Astrocyte of the hippocampus (primary cell): ENCODE measurements at places on chromosomes 7 and 10.
A peak's percentile ranks its signal among the peaks of the same experiment; 100 is the strongest.

DNA sequence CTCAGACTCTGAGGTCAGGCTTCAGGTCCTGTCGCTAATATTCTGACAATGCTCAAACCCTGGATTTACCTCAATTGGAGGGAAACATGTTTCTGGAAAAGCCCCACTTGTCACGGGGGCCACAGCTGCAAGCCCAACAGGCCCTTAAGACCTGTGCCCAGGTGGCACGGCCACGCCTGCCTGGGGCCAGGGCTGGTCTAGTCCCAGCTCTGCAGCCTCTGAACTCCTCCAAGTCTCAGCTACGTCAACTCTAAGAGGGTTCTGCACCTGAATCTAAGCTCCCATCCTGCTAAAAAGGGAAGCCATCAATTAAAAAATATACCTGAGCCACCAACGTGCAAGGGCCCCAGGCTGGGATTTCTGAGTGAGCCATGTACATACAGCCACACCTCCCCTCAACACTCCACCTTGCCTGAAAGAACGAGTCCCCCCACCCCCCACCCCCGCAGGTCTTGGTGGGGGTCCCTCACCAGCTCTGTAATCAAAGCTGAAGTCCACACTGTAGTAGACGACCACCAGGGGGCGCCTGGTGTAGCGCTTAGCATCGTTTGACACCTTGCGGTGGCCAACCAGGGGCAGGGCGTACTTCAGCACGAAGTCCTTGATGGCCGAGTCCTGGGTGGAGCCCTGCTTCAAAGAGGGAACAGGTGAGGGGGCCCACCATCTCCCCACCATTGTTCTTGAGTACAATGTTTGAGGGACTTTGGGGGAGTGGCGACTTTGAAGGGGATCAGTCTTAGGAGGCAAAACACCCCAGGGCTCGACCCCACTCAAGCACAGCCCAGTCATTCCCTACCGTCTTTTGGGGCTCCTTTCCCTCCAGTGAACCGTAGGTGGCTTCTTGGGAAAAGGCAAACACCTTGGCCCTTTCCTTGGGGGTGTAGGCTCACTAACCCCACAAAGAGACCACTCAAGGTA lies 22.6 kb downstream of the PDIA4 start:
- DNase-seq = peak; percentile 77

GRCh38 chr10:95881316-95881715 lies 26.5 kb upstream of the CC2D2B start:
- no peak for DNase-seq

DNA sequence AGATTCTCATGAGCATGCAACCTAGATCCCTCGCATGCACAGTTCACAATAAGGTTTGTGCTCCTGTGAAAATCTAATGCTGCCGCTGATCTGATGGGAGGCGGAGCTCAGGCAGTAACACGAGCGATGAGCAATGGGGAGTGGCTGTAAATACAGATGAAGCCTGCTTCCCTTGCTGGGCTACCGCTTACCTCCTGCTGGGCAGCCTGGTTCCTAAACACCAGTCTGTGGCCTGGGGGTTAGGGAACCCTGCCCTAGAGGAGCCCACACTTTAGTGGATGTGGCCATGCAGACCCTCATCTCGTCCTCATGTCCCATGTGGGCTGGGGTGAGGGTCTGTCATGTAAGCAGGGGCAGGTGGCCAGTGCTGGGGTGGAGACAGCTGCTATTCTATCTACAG lies 417.6 kb downstream of the GLRX3 start:
- DNase-seq = no peak

- DNase-seq = no peak
Observed at GRCh38 chr7:68422281-68422680, 1176.0 kb upstream of the AUTS2 start.

GRCh38 chr10:66843396-66843795 lies 82.4 kb upstream of the LRRTM3 start:
- no peak for DNase-seq

DNA sequence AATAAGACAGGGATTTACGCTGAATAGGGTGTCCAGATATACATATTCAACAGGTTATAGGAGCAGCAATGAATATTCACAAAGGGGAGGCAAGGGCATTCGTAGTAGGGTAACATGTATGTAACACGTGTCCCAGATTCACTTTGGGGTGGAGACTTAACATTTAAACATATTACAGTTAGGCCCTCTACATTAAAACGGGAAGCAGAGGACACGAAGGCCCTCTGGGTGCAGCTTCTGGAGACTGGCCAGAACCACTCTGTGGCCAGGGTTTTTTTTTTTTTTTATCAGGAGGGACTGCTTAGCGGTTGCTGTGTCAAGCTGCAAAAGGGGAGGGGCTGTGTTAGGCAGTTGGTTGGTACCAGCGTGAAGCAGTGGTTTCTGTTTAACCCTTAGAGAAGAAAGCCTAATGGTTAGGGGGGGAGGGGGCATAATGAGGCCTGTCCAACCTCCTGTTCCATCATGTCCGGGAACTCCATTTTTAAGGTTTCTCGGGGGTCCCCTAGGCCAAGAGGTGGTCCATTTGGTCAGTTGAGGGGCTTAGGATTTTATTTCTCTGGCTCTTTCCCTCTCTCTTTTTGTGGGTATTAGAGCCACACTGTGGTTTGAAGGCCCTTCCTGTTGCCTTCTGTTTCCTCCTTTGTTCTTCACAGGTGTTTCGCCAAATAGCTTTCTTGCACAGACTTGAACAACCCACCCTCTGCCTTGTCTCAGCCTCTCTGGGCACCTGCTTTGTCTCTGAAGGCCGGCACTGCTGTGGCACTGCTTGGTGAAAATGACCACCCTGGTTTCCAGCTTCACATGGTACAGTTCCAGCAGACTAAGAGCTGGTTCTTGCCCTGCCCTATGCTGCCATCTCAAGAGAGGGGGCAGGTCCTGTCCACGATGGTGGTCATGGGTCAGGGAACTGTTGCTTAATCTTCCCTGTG lies 26.4 kb downstream of the PRF1 start:
- DNase-seq = peak; percentile 88

- DNase-seq = no peak
Observed at GRCh38 chr7:41130561-41131236, 572.2 kb downstream of the INHBA start.

- no peak for DNase-seq
Observed at GRCh38 chr10:124614003-124614659, 130.0 kb downstream of the FAM53B start.

- DNase-seq = no peak
Observed at GRCh38 chr7:15389073-15389472, 172.7 kb downstream of the AGMO start.

DNA sequence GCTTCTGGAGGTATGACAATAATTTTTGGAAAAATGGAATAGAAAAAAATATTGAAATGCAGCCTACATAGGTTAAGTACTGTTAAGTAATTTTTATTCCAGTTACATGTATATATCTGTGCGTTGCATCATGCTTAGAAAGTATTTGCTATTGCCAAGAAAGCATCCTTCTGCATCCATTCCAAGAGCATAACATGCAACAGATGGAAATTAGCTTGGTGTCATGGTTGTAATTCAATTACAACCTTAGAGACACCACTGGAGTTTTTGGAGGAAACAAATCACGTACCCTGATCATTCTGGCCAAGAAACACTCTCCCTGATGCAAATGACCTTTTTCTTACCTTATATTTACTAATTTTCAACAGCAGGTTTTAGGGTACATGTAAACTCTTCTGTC lies 1.7 kb downstream of the AKR1B1 start:
- DNase-seq = no peak

- no peak for DNase-seq
Observed at GRCh38 chr10:87504307-87504639, 420 bp upstream of the MINPP1 start.

GRCh38 chr10:1074748-1075308 lies 18.6 kb downstream of the WDR37 start:
- DNase-seq = no peak

DNA sequence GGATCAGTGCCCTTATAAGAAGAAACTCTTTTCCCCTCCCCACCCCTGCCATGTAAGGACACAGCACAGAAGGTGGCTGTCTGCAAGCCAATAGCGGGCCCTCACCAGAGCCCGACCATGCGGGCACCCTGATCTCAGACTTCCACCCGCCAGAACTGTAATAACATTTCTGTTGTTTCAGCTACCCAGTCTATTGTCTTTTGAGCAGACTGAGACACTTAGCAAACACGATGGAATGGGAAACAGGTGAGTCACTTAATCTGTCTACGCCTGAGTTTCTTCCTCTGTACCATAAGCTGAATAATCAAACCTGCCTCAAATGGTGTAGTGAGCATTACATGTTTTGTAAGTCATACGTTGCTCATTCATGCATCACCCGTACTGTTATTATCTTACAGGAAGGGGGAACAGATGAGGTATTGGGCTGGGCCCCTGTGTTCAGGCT lies 58.2 kb downstream of the STRA8 start:
- DNase-seq = peak; percentile 76

DNA sequence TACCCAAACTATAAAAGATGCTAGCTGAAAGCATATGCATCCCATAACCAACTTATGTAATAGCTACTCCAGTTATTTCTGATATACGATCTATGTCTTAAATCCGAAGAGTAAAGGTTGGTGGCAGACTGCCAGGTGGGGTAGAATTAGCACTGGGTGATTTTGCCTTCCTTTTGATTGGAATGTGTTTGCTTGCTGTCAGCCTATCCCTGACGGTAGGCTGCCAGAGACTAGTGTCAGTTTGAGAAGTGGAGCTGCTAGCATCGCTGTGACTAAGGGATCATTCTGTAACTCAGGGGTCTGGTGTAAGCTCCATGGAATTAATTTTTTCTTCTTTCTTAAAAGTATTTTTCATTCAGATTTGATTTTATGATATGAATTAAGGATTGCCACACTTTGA lies 9.5 kb upstream of the SEM1 start:
- DNase-seq = no peak

DNA sequence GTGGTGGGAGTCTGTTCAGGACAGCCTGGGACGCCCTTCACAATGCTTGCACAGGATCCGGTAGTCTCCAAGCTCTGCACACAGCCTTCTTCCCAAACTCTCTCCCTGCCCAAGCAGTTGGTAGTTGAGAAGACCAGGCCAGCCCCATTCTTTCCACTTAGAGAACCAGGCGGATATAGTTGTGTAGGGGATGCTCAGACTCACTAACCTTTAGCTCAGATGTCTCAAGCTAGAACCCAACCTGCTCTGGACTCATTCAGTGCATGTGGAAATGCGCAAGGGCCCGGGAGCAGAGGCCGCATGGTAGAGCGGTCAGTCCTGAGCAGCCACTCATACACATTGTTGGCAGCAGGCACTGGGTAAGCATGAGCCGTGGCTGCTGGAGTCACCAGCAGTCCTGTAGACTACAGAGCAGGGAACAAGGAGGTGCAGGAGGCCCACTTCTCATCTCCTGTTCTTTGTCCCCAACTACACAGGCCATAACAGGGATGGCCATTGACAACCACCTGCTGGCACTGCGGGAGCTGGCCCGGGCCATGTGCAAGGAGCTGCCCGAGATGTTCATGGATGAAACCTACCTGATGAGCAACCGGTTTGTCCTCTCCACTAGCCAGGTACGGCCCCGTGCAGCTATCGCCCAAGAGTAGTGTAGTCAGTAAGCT lies 17.2 kb upstream of the C10orf53 start:
- DNase-seq = no peak

- peak; percentile 96 for DNase-seq
Observed at GRCh38 chr7:99860281-99861127, 16.3 kb downstream of the OR2AE1 start.

GRCh38 chr10:10860455-10860976 lies 157.2 kb upstream of the CELF2 start:
- DNase-seq = no peak

DNA sequence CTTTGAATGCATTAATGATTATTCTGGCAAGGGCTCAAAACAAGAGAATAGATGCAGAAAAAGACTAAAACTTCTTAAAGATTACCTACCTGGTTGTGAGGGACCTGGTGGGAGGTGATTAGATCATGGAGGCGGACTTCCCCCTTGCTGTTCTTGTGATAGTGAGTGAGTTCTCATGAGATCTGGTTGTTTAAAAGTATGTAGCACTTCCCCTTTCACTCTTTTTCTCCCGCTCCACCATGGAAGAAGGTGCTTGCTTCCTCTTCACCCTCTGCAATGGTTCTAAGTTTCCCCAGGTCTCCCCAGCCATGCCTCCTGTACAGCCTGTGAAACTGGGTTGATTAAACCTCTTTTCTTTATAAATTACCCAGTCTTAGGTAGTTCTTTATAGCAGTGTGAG lies 226.6 kb downstream of the ARHGAP12 start:
- DNase-seq = no peak

- DNase-seq = no peak
Observed at GRCh38 chr7:105250239-105250638, 138.5 kb downstream of the SRPK2 start.

DNA sequence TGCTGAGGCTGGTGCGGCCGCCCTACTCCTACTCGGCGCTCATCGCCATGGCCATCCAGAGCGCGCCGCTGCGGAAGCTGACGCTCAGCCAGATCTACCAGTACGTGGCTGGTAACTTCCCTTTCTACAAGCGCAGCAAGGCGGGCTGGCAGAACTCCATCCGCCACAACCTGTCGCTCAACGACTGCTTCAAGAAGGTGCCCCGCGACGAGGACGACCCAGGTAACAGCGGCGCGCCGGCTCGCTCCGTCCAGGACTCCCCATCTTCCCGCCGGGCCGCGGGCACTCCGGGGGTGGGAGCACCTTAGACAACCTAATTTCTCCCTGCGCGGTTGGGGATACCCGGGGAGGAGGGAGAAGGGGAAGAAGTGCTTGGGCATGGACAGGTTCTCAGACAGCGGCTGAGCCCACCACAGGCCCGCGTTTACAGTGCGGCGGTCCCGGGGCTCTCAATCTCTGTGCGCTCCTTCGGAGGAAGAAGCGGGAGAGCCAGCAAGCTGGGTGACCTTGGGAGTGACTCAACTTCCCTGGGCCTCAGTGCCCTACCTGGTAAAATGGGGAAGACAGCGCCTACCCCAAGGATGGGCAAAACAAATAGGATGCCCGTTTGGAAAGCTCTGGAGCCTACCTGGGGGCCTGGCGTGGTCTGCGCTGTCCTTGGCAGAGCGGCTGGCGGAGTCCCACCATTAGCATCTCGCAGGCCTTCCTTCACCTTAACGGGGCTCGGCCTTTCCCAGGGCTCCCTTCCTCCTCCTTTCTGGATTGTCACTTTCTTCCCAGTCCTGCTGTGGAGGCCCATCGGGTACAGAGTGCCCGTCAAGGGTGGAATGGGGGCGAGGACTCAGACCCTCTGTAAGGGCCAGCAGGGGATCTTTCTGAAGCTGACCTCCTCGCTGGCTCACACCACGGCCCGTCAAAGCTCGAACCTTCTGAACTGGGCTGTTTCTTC lies 852 bp downstream of the FOXI2 start:
- DNase-seq = no peak

DNA sequence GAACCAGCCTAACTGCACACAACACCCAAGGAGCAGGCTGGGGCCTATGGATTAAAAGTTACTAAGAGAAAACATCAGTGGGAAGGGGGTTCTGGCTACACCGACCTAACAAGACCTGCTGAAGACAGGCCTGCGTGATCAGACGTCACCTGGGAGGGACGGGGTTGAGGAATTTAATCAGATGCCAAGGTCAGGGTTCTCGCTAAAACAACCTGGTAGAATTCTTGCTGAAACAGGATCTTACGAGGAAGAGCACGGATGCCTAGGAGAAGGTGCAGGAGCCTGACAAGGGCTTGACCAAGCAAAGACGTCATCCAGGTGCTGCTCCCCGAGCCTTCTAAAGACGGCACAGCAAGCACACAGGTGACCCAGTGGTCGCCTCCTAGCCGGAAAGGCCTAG lies 1.6 kb downstream of the IDI2 start:
- no peak for DNase-seq

- DNase-seq = peak; percentile 43
Observed at GRCh38 chr10:103395754-103396066, 565 bp downstream of the ATP5MK start.

GRCh38 chr10:58555170-58555929 lies 42.7 kb downstream of the BICC1 start:
- DNase-seq = peak; percentile 52
